ENCODE measurements at places on chromosomes 13 and 19.

DNA sequence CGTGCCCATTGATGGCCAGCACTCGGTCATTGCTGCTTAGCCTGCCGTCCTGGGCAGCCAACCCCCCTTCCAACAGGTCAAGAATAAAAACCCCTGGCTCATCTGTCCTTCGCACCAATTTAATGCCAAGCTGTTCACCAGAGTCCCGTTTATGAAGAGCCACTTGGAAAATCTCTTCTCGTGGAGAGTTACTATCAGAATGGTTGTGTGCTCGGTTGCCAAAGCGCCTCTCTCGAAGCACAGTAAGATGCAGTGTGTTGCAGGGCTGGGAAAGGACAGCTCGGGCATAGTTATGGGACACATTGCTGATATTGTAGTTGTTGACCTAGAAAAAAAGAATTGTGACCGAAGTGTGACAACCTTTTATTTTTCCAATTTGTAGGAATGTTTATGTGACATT, 57.9 kb downstream of the LNX2 start:
- no peak for DNase-seq

DNA sequence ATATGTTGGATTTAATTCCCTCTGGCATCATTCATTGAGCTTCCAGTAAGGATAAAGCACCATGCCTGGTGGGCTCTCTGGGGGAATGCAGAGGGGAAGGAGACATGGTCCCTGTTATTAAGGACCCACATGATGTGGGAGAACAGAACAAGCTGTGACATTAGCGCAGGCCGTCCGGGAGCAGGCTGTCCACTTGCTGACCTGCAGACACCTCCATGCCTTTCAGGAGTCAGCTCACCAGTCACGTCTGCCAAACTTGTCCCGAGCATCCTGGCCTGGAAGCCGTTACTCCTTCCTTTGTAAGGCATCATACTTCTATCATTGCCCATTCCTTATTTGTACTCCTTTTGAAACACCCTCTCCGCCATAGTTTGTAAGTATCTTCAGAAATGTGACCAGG, 23.4 kb downstream of the B3GLCT start:
- no peak for DNase-seq

GRCh38 chr13:50403311-50403710, 388.1 kb downstream of the KCNRG start:
- no peak for DNase-seq

- DNase-seq: no peak
Observed at GRCh38 chr13:110590577-110590976, 24.8 kb upstream of the NAXD start.

GRCh38 chr19:50047671-50048070, 21.9 kb downstream of the ZNF473 start:
- no peak for DNase-seq

DNA sequence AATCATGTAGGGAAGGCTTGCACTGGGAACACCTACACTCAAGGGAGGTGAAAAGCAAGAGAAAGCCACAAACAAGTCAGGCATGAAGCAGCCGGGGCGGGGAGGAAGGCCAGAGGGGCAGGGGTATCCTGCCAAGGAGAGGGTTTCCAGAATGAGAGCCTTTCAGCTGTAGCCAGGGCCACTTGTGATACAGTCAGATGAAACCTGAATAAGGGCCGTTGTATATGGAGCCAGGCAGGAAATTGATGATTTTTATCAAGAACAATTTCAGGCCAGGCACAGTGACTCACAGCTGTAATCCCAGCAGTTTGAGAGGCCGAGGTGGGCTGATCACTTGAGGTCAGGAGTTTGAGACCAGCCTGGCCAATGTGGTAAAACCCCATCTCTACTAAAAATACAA, 4.4 kb downstream of the TRPM4 start:
- no peak for DNase-seq

DNA sequence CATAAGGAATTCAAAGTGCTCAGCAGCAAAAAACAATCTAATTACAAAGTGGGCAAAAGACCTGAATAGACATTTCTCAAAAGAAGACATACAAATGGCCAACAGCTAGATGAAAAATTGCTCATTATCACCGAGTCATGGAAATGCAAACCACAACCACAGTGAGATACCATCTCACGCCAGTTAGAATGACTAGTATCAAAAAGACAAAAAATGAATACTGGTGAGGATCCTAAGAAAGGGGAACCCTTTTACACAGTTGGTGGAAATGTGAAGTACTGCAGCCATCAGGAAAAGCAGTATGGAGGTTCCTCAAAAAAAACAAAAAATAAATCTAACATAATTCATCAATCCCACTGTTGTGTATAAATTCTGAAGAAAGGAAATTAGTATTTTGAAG, 1206.1 kb downstream of the EFNB2 start:
- DNase-seq: no peak

- no peak for DNase-seq
Observed at GRCh38 chr13:25738342-25739196, 313.2 kb downstream of the SHISA2 start.

- no peak for DNase-seq
Observed at GRCh38 chr13:73273745-73274144, 214.9 kb downstream of the KLF5 start.

GRCh38 chr13:43304945-43305344, 281.6 kb downstream of the DNAJC15 start:
- no peak for DNase-seq

DNA sequence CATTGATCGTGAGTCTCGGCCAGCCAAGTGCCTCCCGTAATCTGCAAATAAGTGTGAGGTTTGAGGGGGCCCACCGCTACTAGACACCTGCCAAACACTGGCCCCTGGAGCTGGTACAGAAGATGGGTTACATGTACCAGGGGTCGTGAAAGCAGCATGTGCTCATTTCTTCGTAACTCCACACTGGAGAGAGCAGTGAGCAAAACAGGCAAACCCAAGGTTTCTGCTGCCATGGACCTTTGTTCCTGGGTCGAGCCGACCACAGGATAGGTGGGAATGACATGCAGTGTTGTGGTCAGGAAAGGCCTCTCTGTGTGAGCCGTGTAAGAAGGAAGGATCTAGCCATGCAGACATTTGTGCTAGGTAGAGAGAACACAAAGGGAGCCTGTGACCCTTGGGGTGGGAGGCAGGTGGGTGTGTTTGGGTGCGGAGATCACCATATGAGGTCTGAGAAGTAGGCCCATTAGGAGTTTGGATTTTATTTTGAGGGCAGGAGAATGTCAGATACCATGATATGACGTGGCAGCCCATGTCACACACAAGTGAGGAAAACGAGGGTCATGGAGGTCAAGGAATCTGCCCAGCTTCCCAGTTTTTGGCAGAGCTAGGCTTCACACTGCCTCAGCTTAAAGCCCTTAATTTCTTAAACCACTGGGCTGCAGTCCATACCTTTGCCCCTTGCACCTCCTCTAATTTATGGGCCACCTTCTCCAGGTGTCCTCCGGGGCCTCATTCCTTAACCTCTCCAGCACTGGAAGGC, 919 bp downstream of the GTF3A start:
- DNase-seq: no peak

DNA sequence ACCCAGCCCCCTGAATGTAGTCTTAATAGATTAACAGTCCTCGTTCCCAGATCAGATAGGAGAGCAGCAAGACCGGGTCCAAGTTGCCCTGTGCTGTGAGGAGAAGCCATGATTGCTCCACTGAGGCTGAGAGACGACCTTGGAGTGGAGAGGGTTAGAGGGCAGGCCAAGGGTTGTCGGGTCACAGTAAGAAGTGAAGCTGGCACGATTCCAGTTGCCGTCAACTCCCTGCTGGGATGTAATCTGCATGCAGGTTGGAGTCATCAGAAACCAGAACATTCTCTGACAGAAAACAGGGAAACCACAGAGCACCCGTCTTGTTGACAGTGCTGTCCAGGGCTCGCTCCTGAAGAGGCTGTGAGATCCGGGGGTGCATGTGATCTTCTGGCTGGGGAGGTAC, 19.0 kb upstream of the ATP11A start:
- no peak for DNase-seq

- DNase-seq: no peak
Observed at GRCh38 chr19:6740589-6741343, 1.3 kb downstream of the TRIP10 start.

GRCh38 chr13:110158226-110158625, 148.7 kb downstream of the COL4A1 start:
- DNase-seq: no peak

DNA sequence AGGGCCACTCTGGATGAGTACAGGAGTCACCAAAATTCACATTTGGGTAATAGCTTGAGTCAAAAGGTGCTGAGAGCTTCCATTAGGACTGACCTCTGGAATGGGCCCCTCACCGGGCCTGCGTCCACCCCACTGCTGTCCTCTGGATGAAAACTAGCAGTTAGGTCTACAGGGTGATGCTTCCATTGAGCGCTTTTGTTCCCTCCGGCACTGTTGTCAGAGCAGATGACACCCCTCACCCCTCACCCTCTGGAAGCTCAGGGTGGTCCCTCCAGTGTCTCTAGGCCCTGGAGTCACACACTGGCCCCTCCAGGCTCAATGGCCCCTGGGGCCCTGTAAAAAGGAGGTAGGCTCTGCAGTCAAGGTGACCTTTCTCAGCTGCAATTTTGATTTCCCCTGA, 187.8 kb upstream of the GPR12 start:
- no peak for DNase-seq

DNA sequence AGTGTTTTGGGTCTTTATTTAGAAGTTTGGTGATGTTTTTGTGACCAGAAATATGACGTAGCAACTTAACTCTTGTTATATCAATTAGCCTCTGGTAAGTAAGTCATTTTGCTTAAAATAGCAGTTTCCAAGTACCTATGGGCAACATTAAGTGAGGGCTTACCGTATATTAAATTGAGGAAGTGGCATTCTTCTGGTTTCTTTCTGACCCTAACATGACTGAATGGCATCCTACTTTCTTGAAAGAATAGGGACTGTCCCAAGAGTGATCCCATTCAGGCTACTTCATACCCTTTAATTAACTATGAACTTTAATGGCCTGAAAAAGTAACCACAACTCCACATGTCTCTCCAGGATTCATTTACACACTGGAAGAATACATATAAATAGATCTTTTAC, 106.6 kb downstream of the MZT1 start:
- no peak for DNase-seq

- no peak for DNase-seq
Observed at GRCh38 chr19:27751044-27751391, 1461.9 kb downstream of the UQCRFS1 start.

GRCh38 chr13:32334671-32335070, 19.4 kb downstream of the BRCA2 start:
- DNase-seq: no peak

DNA sequence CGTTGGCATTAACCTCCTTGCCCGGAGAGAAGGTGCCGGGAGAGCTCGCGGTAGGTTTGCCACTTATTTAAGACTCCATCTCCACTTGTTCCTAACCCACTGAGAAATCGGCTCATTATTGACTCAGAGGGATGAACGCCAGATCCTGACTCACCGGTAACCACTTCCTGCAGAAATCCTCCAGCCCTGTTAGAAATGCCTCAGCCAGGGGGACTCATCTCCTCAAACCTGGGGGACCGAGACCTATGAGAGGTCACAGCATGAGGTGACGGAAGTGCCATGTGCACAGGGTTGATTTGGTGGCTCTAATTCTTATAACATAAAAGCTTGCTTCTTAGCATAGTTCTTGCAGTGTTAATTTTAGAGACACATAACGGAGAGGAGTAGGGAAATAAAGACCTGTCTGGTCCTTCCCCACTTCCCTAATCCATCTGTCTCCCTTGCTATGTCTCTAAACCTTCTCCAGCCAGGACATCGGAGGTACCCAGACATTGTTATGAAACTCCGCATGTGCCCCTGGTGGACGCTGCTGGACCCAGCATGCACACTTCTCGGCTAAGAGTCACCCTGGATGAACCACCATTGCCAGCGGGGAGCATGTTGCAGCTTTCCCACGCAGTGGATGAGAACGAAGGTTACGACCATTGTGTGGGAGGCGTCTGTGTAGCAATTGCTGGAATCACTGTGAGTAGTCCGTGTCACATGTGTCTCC, 158.9 kb downstream of the EFNB2 start:
- peak; percentile 97 for DNase-seq

GRCh38 chr19:50036908-50037307, 11.1 kb downstream of the ZNF473 start:
- DNase-seq: no peak

Data from brain pericyte (primary cell).